ENCODE measurements at places on chromosomes 11 and 22.

- DNase-seq: no peak
Measured at GRCh38 chr11:8259306-8259959, 4.2 kb downstream of the LMO1 start.

DNA sequence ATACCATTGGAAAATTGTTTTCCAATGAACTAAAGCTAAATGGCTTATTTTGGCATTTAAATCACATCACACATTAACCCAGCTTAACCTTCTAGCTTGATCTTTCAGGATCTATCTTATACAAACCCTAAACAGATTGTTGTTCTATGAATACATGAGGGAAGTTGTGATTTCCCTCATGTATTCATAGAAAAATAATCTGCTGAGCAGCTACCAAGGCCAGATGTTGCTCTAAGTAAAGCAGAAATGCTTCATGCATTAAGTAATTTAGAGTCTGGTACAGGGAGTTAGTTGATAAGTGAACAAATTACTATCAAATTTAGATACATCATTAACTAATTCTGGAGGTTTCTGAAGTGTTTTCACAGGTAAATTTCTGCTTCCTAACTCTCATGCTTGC lies 204.6 kb upstream of the ANO3 start:
- DNase-seq: no peak

DNA sequence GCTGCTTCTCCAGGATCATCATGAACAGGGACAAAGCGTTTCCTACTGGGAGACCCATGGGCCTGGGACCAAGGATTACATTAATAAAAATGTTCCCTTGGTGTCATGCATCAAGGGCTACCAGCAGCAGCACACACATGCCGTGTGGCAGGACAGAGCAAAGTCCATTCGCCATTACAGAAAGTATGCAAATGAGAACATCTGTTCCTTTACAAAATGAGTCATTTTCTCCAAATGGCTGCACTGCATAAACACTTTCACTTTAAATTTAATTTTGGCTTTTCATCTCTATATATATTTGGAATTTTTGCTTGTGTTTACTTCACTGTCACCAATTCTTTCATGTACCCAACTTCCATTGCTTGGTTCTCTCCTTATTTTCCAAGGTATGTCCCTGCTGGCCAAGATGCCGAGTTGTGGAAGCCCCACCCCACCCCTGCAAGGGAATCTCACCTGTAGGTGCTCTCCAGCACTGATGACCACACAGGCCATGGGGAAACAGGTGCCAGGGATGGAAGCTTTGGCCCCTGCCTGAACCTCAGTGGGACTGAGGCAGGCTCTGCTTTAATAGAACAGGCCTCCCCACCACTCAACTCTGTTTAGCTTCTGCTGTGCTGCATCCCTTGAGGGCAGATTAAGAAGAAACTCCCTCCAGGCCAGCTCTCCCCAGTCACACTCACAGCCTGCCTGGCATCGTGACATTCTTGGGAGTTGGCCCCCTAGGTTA lies 15.6 kb upstream of the GNAZ start:
- no peak for DNase-seq

DNA sequence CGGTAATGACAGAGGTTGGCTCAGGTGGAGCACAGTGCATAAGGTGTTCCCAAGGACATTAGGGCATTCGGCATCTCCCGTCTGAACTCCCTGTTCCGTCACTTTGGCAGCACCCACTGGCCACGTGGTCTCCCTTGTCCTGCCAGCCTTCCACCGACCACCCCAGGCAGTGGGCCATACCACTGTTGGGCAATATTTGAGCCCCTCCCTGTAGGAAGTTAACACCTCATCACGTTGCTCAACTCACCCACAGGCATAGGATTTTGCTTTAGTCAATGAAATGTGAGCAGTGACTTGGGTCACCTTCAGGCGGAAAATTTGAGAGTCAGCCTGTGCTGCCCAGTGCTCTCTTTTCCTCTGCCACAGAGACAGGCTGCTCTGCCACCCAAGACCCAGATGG lies 44.0 kb downstream of the SERPINH1 start:
- DNase-seq: no peak

- DNase-seq: no peak
Measured at GRCh38 chr11:57597916-57598830, 688 bp downstream of the SERPING1 start.

DNA sequence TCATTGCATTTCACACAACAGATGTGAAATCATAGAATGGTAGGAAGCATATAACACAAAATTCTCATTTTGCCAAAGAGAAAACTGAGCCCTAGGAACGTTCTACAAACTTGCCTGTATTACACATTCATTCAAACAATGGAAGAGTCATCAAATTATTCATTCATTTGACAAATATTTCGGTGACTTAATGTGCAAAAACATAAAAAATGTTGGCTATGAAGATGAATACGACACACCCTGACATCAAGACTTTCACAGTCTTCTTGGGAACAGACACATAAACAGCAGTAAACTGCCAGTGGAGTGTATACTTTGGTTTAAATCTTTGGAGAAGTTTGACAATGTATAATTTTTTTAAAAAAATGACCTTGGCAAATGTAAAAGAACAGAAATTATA lies 20.4 kb upstream of the C11orf87 start:
- no peak for DNase-seq

GRCh38 chr11:11611381-11611780 lies 10.4 kb downstream of the GALNT18 start:
- DNase-seq: no peak

DNA sequence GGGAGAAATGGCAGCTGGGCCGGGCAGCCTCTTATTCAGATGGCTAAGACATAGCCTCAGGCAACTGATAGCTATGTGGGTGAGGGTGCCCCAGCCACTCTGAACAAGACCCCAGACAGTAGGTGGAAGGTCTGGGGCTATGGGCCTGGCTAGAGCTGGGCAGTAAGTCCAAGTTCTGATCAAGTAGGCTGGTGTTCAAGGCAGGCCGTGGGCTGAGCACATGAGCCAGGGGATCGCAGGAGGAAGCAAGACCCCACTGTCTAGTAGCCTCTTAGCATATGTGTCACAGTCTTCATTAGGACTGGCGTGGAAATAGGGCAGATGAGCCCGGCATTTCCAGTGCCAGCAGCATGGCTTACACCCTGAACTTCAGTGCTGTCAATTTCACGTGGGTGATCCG lies 192.1 kb downstream of the ADAMTS15 start:
- no peak for DNase-seq

DNA sequence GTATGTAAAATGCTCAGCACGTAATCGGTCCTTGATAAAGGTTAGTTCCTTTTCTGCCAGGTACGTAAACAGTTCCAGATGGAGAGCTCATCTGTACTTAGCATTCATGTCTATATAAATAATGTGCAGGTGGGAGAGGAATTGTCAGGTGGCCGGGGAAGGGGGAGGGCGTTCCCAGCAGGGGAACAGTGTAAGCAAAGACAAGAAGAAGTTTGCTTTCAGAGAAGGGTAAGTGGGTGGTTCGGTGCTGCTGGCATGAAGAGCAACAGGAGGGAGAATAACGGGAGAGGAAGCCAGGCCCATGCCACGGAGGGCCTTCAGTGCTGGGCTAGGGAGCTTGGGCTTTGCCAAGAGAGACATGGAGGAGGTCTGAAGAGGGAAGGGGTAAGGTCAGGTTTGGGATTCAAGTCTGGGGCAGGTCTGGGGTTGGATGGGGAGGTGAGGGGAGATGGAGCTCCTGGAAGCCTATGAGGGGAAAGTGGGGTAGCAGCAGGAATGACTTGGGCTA lies 11.4 kb upstream of the WNT11 start:
- no peak for DNase-seq

GRCh38 chr11:69674267-69674885 lies 777 bp downstream of the LTO1 start:
- no peak for DNase-seq

- no peak for DNase-seq
Measured at GRCh38 chr22:39146256-39147101, 6.0 kb downstream of the CBX7 start.

GRCh38 chr11:84628871-84629620 lies 998.1 kb downstream of the DLG2 start:
- no peak for DNase-seq

- DNase-seq: no peak
Measured at GRCh38 chr11:76141901-76142588, 64.3 kb downstream of the WNT11 start.

- DNase-seq: no peak
Measured at GRCh38 chr11:123740787-123741158, 687 bp downstream of the ZNF202 start.

DNA sequence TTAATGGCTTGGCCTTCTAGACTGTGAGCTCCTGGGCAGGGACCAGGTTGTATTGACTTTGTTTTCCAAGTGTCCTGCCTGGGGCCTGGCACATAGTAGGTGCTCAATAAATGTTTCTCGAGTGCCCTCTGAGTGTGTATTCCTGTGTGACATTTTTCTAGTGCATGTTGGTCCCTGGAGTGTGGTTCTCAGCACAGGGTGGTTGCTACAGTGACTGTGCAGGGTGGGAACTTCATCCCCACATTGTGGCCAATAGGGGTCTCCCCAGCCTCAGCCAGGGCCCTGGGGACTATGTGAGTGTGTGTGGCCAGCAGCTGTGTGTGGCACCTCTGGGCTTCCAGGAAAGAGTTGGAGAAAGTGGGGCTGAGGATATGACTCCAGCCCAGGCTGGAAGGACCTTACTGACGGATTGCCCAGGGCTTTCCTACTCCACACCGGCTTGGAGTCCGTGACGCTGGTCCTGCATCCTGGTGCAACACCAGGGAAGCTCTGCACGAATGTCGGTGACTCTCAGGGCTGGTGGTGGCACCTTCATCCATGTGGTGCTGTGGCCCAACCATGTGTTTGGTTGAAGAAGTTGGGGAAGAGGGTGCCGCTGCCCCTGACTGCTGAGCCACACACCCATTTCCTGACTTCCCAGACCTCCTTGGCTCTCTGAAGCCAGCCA lies 9.0 kb upstream of the MARK2 start:
- DNase-seq: no peak

GRCh38 chr11:14746857-14747395 lies 103.3 kb downstream of the PDE3B start:
- no peak for DNase-seq

GRCh38 chr11:7892059-7892699 lies 38.9 kb downstream of the OR10A6 start:
- no peak for DNase-seq

DNA sequence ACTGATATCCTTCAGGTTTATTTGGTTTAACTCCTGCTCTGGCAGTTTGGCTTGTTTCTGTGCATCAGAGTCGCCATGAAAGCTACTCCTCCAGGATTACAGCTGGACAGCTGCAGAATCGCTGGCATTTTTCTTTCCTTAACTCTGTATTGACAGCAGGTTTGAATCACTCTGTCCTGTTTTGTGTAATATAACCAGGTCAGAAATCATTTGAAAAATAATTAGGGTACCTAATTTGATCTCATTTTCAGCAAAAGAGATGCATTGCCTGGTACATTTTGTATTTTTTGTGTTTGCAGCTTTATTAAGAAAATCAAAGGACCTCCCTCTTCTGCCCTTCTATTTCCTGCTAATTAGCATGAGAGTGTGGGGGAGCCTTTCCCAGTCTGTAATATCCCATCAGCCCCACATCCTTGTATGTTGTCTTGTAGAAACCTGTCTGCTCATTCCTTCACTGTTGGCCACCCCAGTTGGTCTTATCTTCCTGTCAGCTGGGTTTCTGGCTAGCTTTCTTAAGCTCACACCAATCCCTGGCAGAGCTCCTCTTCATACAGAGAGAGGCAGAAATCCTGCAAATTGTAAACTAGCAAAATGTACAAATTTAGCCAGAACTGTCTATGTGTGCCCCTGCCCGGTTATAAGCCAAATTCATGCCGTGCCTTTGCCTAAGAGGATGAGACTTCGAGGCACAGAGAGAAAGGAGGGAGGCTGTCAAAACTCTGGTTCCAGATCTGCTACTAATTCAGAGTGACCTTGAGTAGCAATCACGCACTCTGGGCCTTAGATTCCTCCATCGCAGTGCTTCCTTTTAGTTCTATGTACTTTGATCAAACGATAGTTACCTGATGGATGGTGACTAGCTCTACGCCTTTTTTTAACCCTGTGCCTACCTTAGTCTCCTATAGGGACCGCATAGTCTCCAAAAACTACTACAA lies 200.6 kb downstream of the NAV2 start:
- no peak for DNase-seq

GRCh38 chr11:115194802-115195110 lies 309.5 kb downstream of the CADM1 start:
- DNase-seq: no peak

GRCh38 chr11:69963533-69964246 lies 114.4 kb upstream of the ANO1 start:
- no peak for DNase-seq

DNA sequence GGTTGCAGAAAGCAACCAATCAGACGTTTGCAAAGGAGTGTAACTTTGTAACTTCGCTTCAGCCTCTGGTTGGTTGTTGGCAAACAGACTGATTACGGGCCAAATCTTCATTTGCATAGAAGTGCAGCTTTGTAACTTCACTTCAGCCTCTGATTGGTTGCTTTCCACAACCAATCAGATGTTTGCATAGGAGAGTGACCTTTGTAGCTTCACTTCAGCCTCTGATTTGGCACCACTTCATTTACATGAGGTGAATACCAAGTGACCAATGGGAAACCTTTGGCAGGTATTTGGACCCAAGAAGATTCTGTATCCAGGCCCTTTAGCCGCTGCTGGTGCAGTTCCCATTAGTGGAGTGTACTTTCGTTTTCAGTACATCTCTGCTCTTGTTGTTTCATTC lies 16.0 kb downstream of the USP47 start:
- DNase-seq: no peak

GRCh38 chr11:118398791-118399559 lies 2.4 kb upstream of the ATP5MG start:
- peak; percentile 62 for DNase-seq

- DNase-seq: no peak
Measured at GRCh38 chr11:118714816-118715215, 35.4 kb upstream of the TREH start.

DNA sequence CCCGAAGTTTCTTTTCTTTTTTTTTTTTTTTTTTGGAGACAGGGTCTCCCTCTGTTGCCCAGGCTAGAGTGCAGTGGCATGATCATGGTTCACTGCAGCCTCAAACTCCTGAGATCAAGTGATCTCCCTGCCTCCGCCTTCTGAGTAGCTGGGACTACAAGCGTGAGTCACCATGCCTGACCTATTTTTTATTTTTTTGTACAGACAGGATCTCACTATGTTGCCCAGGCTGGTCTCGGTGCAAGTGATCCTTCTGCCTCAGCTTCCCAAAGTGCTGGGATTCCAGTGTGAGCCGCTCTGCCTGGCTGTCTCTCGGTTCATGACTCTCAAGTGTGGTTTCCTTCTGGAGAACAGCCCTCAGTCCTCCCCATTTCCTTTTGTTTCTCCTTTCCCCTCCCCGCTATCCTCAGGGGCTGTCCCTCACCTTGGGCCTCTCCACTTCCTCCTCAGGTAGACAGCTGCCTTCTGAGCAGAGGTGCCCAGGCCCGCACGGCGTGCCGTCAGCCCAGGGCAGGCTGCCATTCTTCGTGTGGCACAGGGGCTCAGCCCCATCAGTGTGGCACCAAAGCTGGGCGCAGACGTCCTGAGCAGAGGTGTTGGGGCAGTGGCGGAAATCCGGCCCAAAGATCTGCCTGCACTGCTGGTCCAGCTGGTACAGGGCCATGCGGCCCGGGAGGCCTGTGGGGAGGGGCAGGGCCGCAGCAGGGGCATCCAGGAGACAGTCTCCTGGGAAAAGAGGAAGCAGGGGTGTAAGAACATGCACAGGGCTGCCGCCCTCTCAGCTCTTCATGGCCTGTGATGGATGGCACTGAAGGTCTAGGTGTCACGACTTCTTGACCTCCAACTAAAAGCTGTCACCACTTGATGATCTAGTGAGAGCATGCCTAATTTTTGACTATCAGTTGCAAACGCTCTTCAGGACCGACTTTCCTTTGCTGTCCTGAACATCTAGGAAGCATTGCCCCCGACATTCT lies 14.0 kb downstream of the ADAMTS8 start:
- DNase-seq: no peak

Data from T-helper 22 cell (primary cell).